Stromal cell of bone marrow (primary cell): ENCODE measurements at places on chromosomes 7 and 10.

GRCh38 chr10:78255796-78256638, 222.4 kb downstream of the RPS24 start:
- peak; percentile 99 for DNase-seq

GRCh38 chr10:84257343-84258020, 12.6 kb downstream of the RGR start:
- DNase-seq = no peak

DNA sequence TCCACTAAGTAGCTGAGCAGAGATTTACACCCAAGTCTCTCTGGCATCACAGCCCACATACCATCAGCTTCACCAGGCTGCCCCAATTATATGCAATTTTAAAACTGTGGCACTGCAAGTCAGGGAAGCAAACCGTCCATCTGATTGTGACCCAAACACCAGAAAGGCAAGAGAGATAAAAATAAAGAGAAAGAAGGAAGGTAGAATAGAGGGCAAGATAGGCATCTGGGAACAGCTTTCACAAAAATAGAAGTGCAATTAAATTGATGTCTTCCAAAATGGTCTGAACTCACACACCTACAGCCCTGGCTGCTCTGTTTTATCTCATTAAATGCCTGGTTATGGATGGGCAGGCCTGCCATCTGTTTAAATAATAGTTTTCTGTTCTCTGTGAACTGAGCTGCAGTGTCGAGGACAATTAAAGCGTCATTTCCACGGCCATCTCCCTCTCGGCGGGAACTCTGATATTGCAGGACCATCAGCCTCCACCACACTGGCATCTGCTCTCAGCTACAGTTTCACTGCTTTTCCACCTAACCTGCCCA, 509.1 kb downstream of the INHBA start:
- no peak for DNase-seq

- DNase-seq = peak; percentile 25
These were observed 23.3 kb upstream of the SMARCD3 start for GRCh38 chr7:151271699-151272355.

GRCh38 chr7:70143075-70144044, 545.1 kb downstream of the AUTS2 start:
- peak; percentile 69 for DNase-seq

GRCh38 chr7:2000746-2001321, 231.9 kb downstream of the MAD1L1 start:
- no peak for DNase-seq

DNA sequence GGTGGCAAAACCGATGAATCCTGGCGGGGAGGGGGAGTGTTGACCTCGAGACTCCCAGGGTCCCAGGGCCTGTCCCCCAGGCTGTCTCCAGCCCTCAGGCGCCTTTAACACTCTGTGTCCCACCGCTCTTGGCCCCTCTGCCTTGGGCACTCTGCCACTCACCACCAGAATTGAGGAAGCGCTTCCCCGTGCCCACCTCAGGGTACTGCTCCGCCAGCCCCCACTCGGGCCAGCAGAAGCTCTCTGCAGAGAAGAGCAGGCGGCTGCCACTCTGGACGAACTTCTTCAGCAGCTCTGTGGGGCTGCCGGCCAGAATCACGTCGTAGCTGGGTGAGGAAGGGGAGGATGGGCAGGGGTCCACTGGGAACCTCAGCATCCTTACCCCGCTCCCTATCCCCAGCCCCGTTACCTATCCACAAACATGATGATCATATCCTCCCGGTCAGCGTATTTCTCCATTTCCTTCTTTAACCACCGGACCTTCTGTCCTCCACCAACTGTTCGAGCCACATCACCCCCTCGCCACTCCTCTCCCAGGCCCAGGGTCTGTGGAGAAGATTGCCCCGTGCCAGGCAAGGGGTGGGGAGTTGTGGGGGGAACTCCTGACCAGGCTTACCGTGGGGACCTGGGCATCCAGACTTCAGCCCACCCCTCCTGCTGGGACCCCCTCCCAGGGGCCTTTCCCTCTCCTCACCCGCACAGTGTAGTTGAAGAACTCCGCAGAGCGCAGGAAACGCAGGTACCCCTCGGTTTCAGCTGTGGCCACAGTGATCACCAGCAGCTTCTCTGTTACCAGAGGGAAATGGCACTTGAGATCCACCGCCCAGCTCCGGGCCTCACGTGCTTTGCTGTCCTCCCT, 1.2 kb downstream of the PLOD3 start:
- no peak for DNase-seq

- DNase-seq = no peak
These were observed 52.0 kb downstream of the GTF2IRD1 start for GRCh38 chr7:74505471-74506324.
